ENCODE measurements at places on chromosomes 3 and 15.
A peak's percentile ranks its signal among the peaks of the same experiment; 100 is the strongest.

DNA sequence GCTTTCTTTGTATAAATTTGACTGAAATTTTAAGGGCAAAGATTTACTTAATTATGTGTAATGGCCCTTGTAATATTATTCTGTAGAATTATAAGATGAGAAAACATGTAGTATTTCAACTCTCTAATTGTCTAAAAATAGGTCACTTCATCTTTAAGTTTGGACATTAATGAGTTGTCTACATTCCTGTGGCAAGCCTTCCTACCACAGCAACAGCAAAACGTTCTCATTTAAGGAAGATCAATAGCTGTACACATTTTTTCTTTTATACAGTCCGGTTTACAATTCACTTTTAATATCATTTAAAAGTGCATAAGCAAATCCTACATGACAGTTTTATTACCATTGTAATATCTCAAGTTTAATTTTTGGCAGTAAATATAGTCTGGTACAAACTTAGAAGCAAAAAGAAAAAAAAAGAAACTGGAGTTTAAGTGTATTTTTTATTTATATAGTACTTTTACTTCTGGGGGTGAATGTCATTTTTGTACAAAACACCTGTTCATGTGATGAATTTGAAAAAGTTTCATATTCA, 501.8 kb downstream of the ZPLD1 start:
- no peak for DNase-seq

DNA sequence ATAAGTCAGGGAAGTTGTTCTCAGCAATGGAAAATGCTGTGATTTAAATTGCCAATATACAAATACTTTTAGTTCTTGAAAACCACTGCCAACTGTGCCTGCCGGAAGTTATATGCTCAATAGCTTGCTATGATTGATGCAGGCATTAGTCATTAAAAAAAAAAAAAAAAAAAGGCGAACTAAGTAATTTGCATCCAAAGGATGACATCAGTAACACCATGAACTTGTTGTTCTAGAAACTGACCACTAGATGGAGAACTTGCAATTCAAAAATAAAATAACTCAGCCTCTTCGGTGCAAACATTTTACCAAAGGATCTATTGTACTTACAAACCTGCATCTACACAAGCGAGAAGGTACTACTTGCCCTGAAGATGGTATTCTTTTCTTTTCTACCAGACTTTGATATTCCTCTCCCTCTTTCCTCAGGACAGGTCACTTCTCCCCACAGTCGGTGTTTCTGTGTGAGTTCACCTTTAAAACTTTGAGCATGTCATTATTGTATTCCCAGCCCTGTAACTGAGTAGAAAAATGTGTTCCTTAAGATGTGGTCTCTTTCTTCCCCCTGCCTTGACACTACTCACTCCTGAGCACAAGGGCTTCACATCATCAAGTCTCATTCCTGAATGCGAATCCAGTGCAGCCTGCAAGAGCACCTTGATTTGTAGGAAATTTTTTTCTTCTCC, 115.0 kb upstream of the VEPH1 start:
- DNase-seq: peak; percentile 52

DNA sequence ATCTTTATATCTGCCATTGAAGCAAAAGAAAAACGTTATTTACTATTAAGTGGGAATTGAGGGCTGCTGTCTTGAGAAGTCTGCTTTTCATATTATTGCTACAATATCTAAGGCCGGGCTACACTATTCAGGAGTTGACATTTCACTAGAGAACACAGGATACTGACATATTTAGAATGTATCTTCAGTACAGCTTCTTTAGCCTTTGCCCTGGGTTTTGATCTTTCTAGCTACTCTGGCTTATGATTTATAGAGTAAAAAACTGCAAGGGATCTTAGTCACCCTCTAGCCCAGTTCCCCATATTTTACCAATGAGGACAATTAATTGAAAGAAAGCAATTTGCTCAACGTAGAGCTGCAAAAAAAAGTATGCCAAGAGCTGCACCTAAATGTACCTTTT, 307.4 kb upstream of the DPPA4 start:
- no peak for DNase-seq

DNA sequence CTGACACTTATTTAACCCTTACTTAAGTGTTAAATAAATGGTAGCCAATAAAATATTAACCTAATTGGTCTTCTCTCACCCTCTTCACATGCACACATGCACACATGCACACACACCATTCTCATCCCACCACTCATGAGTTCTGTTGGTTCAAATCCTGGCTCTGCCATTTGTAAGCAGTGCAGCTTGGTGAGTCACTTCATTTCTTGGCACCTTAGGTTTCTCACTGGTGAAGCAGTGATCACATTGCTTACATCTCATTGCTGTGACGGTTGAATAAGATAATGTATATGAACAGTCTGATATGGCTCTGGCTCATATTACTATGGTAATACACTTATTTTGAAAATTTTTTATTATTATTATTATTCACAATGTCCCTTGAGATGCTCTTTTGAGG, 33.8 kb downstream of the RIOX2 start:
- no peak for DNase-seq

DNA sequence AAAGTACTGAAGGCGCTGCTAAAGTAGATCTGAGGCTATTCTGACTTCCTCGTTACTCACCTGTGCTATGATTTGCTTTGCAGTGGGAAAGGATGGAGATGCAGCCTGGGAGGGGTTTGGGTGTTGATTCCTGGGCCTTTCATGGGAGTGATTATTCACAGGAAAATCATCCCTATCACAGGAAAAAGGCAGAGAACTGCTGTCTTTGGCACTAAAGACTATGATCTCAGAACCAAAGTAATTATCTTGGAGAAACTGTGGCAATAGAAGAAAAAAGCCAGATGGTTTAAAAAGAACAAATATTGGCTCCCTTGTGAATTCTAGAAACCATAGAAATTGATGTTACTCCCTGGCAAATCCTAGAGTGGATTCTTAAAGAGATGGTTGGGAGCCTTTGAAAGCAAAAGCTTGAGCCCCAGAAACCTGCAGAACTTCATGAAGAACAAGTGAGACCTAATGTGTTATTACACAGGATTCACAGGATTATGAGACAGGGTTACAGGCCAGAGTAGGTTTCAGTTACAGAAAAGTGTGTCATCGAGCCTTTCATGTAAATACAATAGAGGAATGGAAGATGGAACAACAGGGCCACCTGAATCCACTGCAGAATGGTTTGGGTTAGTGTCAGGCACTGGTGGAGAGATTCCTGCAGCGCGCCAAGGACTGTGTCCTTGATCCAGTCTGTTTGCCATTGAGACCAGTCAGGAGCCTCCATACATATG, 85.7 kb downstream of the OXNAD1 start:
- no peak for DNase-seq

DNA sequence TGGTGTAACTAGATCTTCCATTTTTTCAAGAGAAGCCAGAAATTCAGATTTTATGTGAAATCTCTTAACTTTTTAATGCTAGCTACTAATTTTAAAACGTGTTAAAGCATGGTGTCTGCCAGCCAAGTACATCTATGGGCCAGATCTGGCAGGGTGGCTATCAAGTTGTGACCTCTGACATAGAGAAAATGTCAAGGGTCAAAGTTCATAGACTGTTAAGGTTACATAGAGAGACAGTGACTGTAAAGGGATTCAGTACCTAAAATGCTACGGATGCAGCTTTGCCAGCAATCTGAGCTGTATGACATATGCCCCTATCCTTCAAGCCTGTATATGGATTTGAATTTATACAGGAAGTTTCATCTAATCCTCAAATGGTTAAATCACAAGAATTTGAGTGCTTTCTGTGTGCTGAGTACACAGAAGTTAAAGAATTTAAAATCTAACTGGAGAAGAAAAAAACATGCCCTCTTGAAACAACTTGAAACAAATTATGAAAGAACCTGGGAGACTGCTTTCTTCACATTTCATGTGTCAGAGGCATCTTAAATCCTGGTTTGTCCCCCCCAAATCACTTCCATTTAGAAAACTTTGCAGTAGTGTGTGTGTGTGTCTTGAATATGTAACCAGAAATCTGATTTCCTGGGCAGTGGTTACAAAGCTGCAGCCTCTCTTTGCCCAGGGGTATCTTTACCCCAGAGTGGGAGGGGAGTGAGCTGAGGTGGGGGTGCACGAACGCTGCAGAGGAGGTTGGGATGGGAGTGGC, 895 bp upstream of the ARHGAP31 start:
- DNase-seq: no peak

- DNase-seq: no peak
These were observed 12.2 kb upstream of the UPK1B start for GRCh38 chr3:119161240-119161639.

GRCh38 chr15:58247855-58248842, 110.0 kb downstream of the AQP9 start:
- DNase-seq: peak; percentile 6

- DNase-seq: no peak
These were observed 359.5 kb upstream of the TMCO5A start for GRCh38 chr15:37574985-37575384.

DNA sequence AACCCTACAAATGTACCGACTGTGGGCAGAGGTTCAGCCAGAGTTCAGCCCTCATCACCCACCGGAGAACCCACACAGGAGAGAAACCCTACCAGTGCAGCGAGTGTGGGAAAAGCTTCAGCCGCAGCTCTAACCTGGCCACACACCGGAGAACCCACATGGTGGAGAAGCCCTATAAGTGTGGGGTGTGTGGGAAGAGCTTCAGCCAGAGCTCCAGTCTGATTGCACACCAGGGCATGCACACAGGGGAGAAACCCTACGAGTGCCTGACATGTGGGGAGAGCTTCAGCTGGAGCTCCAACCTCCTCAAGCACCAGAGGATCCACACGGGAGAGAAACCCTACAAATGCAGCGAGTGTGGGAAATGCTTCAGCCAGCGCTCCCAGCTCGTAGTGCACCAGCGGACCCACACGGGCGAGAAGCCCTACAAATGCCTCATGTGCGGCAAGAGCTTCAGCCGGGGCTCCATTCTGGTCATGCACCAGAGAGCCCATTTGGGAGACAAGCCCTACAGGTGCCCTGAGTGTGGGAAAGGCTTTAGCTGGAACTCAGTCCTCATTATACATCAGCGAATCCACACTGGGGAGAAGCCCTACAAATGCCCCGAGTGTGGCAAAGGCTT, 20.7 kb downstream of the ZSCAN2 start:
- no peak for DNase-seq

- no peak for DNase-seq
These were observed 64.5 kb downstream of the LRTM1 start for GRCh38 chr3:54863366-54863765.

DNA sequence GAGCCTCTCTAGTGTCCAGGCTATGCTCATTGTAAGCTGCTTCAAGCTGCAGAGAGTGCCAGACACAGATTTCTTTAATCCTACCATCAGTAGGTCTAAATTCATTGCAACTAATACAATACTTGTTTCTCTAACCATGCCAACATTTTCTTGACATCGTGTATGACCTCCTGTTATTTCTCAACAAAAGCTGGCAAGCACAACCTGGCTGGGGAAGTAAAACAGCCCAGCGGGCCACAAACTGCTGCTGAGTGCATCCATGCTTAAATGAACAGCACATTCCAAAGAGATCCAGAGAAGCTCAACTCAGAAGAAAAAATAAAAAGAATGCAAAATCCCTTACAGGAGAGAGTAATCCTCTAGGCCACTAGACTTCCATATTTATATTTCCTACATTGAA, 36.5 kb downstream of the GMNC start:
- DNase-seq: no peak

- no peak for DNase-seq
These were observed 35.4 kb downstream of the BCL2L10 start for GRCh38 chr15:52076889-52077781.

- no peak for DNase-seq
These were observed 10.6 kb downstream of the MAPKAPK3 start for GRCh38 chr3:50627407-50628051.

- DNase-seq: no peak
These were observed 72.2 kb upstream of the CCNL1 start for GRCh38 chr3:157232141-157232540.

DNA sequence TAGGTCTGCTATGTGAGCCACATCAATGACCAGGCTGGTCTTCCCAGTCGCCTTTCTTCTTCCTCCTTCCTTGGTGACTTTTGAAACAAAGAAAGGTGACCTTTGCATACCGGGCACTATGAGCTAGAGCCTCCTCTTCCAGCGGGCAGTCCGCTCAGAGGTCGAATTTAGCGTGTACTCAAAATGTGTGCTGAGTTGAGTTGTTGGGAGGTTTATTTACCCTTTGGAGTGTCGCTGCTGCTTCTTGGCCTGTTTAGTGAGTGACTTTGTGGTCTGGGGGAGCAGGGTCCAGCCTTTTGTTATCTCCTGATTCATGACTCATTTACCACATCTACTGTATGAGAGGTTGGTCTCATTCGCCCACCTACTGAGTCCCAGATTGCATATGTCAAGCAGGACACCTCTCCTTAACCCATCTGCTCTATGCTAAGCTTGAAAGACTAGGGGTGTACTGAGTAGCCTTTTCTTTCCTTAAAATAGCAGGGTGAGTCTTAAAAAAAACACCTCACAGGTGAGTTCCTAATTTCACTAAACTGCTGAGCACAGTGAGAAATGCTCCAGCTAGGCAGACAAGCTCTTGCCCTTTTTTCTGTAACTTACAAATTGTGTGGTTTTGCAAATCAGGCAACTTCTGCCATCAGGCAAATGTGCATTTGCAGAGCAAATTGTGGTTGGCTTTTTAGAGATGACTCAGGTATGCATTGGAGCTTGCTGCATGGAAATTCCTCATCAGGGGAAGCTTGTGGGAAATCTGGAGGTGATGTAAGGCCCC, 3.2 kb upstream of the SIAH2 start:
- no peak for DNase-seq

GRCh38 chr3:47362701-47363100, 18.1 kb upstream of the PTPN23 start:
- peak; percentile 34 for DNase-seq

- DNase-seq: no peak
These were observed 63.1 kb downstream of the STRIT1 start for GRCh38 chr3:155230382-155230781.

GRCh38 chr3:116056280-116056679, 389.0 kb downstream of the LSAMP start:
- DNase-seq: no peak

DNA sequence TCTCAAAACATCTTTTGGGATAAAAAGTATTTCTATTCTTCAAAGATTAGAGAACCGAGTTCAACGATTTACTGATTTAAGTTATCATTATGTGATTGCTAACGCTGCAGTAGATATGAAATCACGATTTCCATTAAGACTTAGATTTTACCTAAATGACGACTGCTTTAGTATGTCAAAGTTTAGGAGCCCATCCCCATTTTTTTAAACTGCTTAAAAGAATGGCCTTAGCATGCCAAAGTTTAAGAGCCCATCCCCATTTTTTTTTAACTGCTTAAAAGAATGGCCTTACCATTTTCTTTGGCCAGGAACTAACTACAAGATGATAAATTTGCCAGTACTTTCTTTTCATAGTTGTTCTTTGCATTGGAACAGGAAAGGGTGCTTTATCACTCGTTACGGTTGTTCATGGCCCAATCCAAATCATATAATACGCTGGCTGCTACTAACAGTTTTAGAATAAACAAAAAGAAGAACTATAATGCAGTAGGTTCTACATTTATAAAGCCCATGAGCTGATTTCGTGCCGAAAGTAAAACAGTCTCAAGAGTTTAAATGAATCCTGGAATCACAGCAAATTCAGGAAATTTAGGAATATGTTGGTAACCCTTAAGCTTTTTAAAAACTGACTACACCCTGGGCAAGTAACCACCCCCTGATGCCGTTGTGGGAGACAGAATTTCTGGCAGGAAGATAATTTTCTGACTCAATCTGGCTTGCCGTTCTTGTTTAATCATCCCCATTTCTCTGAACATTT, 869 bp upstream of the TSC22D2 start:
- DNase-seq: no peak

All from CD4-positive, alpha-beta T cell treated with Interleukin-21 for 1 hour (primary cell).